ENCODE measurements at places on chromosomes 7 and 10.
A peak's percentile ranks its signal among the peaks of the same experiment; 100 is the strongest.

DNA sequence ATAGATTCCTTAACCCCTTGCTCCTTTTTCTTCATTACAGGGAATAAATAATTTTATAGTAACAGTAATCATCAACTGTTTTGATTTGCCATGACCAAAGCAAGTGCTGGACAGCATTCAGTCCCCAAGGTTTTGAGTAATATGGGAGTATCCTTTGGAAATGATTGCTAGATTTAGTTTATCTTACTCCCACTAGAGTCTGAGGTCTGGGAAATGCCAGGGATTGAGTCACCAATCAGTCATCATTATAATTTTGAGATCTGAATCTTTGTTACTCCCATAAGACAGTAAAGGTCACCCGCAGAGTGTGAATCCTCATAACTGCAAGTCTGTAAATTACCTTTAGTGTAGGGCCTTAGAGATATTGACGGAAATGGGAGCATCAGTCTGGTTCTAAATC, 133.7 kb upstream of the SEMA3E start:
- DNase-seq, result no peak

DNA sequence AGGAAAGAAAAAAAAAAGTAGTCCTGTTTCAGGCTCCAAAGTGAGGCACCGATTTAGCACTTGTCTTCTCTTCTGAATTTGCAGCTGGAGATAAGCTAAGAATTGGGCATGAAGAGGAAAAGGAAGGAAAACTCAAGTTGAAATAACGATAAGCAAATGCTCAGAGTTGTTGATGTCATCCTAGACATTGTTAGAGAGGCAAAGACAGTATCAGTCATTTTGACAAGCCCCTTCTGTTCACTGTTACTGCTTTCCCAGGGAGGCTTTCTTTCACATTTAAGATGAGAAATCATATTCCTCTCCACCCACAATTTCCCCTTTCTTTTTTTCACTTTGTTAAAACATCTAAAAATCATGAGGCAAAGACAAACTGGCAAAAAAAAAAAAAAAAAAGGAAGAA, 41.8 kb downstream of the SORCS1 start:
- peak; percentile 10 for DNase-seq

DNA sequence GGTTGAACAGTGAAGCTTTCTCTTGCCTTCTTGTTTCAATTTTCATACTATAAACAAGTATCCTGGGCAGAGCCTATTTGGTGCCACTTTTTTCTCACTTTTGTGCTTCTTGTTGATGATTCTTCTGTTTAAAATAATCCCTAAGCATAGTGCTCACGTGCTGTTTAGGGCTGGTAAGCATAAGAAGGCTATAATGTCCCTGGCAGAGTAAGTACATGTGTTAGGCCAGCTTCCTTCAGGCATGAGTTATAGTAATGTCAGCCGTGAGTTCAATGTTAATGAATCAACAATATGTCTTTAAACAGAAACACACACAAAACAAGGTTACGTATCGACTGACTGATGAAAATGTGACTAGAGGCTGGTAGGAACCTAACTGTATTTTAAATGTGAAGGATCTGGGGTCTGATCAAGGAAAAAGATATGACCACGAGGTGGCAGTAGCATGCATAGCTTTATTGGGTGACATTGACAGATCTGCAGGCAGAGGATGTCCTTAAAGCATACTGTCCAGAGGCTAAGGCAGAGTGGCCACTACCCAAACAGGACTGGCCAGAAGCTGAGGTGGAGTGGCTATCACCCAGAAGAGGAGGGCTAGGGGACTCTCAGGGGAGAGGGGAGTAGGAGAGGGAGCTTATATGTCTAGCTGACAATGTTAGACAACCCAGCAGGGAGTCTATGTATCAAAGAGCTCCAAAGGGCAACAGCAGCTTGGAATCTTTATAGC, 113.7 kb downstream of the BRAF start:
- DNase-seq, result peak; percentile 76

GRCh38 chr10:74474022-74474713, 323.1 kb downstream of the ADK start:
- DNase-seq, result no peak

DNA sequence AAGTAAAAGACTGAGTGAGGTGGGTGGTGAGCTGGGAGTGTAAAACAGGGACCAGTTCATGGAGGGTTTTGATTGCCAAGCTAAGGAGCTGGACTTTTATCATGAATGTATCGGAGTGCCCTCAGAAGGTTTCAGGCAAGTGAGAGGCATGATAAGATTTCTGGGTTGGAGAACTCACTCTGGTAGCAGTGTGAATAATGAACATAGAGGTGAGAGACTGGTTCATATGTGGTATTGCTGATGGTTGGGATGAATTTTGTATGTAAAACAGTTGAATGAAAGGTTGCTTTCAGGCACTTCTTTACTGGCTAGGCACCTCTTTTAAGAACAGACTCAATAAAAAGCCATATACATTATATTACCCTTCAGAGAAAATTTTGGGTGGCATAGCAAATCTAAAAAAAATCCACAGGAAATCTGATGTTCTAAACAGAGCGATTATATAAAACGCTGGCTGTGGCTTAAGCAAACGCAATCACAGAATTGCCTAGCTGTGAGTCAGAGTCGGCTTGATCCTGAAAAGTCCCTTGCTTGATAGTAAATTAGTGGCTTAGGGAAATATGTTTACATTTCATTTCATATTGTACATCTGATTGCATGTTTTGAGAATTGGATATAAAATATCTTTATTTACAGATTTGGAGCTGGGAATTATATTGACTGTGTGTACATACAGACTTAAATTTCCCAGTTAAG, 92.9 kb upstream of the HDAC9 start:
- peak; percentile 75 for DNase-seq

GRCh38 chr7:94350734-94351133, 44.0 kb upstream of the COL1A2 start:
- no peak for DNase-seq

- no peak for DNase-seq
These were observed 431.2 kb upstream of the IGFBP3 start for GRCh38 chr7:46352004-46352954.

- no peak for DNase-seq
These were observed 14.8 kb upstream of the LSM8 start for GRCh38 chr7:118169146-118169545.

- DNase-seq, result peak; percentile 8
These were observed 182.6 kb downstream of the FZD1 start for GRCh38 chr7:91446819-91447218.

GRCh38 chr7:45574416-45574668, 174 bp downstream of the ADCY1 start:
- DNase-seq, result no peak

GRCh38 chr7:149883452-149883861, 9.7 kb downstream of the ATP6V0E2 start:
- DNase-seq, result peak; percentile 56

DNA sequence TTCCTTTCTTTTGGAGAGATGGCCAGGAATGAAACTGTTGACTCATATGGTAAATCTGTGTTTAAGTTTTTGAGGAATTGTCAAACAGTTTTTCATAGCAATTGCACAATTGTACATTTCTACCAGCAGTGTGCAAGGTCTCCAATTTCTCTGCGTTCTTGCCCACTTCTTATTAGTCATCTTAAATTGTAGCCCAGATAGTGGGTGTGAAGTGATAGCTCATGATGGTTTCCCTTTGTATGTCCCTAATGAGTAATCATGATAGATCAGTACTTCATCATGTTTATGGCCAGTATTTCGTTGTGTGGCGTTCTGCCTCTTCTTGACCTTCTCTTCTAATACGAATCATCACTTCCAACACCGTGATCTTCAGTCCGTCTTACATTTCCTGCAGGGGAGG, 136.3 kb downstream of the DOCK1 start:
- DNase-seq, result peak; percentile 48

DNA sequence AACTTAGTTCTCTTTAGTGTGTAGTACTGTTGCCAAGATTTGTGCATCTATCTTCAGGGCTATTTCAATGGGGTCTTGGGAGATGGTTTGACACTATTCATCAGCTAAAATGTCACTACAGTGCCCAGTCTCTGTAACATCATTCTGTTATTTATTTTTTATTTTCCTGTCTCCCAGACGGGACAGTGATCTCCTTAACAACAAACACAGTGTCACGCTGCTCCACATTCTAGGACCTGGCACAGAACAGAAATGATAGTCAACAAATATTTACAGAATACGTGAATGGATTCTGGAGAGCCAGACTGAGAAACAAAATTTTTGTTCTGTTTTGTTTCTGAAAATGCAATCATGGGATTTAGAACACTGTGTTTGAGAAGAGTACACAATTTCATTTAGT, 937.7 kb upstream of the LRRN3 start:
- DNase-seq, result no peak

DNA sequence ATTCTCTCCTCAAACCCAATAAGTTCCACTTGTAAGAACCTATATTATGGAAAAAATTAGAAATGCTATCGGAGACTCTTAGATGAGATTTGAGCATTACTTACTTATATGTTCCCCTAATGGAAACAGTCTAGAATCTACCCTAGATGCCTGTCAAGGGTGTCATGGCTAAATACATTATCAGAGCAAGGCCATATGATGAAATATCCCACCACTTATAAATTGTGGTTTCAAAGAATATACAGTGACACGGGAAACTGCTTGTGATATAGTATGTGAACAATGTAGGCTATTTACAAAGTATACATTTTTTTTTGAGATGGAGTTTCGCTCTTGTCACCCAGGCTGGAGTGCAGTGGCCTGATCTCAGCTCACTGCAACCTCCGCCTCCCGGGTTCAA, 46.3 kb upstream of the CTBP2 start:
- DNase-seq, result no peak

DNA sequence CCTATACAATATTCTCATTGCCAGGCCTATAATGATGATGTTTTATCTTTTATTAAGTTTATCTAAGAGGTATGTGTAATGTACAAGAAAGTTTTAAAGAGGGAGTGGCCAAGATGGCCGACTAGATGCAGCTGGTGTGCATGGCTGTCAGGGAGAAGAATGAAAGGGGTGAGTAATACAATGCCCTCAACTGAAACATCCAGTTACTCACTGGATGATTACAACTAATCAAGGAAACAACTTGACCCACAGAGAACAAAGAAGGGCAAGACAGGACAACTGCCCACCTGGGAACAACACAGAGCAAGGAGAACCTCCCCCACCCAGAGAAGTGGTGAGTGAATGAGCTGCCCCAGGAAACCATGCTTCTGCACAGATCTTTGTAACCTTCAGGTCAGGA, 880.0 kb upstream of the LRRTM3 start:
- DNase-seq, result no peak

- DNase-seq, result peak; percentile 19
These were observed 29.1 kb downstream of the EPC1 start for GRCh38 chr10:32317795-32318357.

DNA sequence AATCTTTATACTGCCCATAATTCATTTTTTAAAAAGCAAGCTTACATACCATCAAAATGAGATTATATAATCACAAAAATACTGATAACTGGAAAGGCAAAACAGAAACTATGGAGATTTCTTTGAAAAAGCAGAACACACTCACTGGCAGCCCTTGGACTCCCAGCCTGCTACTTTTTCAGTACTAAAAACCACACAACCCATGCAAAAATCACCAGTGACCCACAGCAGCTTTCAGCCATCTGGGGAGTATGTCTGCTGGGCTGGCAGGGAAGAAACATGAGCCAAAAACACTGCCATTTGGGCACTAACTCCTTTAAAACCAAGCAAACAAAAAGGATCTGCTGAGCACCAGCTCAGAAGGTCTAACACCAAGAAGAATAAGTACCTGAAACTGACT, 80.0 kb upstream of the DDC start:
- no peak for DNase-seq

GRCh38 chr10:33817605-33818004, 483.1 kb upstream of the NRP1 start:
- no peak for DNase-seq

GRCh38 chr7:30684351-30684750, 2.1 kb upstream of the CRHR2 start:
- no peak for DNase-seq

GRCh38 chr7:3436746-3437145, 135.7 kb downstream of the SDK1 start:
- DNase-seq, result no peak

Measured in suppressor macrophage treated with lipopolysaccharide for 4 hours (primary cell).